ENCODE measurements at places on chromosomes 11 and 22. TPM values are rescaled to one million over a fixed set of nuclear protein-coding genes. Genes with fewer than 3 reads are reported as not detected.

Gene OR2AT4
- not detected for total RNA-seq

Gene PNPLA3
- total RNA-seq, result 24.6 TPM

Gene MMP12
- total RNA-seq, result not detected

Gene TRIM3
- total RNA-seq, result 14.3 TPM

Gene TRIM51
- not detected for total RNA-seq

Gene TMEM121B
- total RNA-seq, result 6.7 TPM

Gene KCNQ1OT1
- total RNA-seq, result 1.2 TPM

Gene CRYBB2
- not detected for total RNA-seq

Gene VSIG10L2
- not detected for total RNA-seq

Gene SMC1B
- not detected for total RNA-seq
